ENCODE measurements at places on chromosomes 6 and 20. TPM values are rescaled to one million over a fixed set of nuclear protein-coding genes. Genes with fewer than 3 reads are reported as not detected.

DNA sequence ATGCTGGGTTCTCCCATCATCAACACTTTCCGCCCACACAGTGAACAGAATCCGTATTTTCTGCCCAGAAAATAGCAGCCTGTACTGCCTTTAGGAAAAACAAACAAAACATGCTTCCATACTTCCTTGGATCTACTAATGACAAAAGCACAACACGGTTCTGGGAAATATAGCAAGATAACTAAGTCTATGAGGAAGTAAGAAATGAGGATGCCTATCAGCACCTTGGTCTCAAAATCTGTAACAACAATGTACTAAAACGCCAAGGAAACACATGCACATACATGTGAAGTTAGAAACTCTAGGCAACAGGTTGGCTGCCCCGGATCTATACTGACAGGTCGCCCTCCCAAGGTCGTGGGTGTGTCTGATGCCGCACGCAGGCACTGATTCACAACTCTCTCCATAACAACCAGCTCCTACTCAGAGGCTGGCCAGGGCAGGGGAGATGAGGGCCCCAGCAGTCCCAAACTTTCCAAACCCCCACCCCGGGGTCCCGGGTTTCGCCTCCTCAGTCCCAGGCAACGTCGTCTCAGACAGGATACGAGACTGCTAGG, 710 bp downstream of the BTBD9 start:
- DNase-seq: peak; percentile 60

DNA sequence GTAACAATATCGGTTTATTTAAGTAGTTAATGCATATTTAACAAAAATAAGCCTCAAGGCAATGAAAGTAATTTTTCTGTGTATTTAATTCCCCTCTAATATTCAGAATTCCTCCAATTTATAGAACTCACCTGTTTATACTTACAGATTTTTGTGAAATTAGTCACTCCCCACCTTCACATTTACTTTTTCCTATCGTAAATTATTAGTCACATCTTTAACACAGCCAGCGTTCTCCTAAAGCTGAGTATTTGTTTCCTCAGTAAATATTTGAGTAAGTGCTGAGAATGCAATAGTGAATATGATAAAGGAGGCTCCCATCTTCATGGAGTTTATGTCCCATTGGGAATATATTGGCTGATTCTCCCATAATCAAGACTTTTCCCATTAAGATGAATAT, 88.0 kb downstream of the SYCP2 start:
- DNase-seq: no peak

DNA sequence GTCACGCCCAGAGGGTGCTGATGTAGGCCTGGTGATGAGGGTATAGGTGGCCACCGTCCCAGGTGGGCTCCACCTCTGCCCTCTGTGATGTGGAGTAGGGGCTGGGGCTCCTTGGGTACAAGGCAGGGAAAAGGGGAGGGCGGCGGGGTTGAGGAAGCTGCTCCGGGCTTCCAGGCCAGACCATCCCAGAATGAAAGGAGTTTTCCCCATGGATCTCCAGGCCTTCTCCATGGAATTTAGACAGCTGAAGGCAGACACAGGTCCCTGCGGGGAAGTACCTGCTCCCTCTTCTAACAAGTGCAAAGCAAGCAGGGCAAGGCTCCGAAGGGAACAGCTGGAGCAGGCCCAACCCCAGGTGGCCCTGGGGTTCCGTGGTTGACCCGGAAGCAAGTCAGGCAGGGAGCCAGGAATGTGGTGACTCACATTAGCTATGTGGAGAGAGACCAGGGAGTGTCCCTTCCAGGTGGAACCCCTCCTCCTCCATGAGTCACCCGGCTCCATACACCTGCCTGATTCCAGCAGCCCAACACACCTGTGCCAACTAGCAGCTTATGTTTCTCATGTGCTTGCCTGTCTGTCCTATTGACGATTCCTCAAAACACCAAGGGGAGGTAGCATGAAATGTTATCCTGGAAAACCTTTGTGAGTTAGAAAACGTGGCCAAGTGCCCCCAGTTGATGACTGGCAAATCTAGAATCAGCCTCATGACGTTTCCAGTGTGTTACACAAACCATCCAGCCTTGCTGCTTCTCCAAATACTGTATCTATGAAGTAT, 59.7 kb upstream of the SNX9 start:
- peak; percentile 96 for DNase-seq

DNA sequence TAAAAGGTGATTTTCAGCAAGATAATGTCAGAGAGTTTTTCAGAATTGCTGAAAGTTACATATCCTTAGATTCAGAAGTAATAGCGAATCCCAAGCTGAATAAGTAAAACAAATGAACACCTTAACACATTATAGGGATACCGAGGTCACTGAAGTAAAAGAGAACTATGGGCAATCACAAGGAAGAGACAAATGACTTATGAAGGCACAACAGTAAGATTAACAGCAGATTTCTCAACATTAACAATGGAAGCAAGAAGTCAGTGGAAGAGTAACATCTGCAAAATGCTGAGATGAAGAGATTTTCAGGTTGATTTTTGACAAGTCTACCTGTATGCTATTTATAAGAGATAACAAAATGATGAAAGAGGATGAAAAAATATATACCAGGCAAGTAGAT, 86.1 kb upstream of the EZR start:
- DNase-seq: no peak

GRCh38 chr20:46342451-46343347, 34.4 kb upstream of the CDH22 start:
- DNase-seq: no peak

DNA sequence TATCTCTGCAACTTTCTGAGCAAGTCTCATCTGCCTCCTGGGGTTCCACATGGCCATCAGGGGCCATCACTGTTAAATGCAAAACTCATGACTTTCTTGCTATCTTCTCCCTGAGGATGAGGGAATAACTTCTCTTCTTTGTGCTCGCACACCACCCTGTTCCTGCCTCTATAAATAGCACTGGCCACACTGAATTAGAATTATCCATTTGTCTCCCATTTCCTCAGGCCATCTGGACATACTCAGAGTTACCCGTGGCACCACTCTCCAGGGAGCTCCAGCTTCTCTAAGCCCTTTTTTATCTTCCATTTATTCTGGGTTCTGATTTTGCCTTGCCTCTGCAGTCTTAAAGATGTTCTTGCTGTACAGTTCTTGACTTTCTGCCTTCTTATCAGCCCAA, 72.8 kb upstream of the ECI2 start:
- DNase-seq: no peak

CFAP61 gene
- total RNA-seq: not detected

CALHM6 gene
- not detected for total RNA-seq

TMEM170B gene
- 4.0 TPM for total RNA-seq

COL20A1 gene
- total RNA-seq: 0.32 TPM

All from Caco-2 (cell line).